ENCODE measurements at places on chromosomes 1 and 21.

GRCh38 chr1:97781762-97782337 lies 139.0 kb downstream of the DPYD start:
- DNase-seq: no peak

- no peak for DNase-seq
Observed at GRCh38 chr1:228396770-228397662, 9.6 kb downstream of the TRIM11 start.

DNA sequence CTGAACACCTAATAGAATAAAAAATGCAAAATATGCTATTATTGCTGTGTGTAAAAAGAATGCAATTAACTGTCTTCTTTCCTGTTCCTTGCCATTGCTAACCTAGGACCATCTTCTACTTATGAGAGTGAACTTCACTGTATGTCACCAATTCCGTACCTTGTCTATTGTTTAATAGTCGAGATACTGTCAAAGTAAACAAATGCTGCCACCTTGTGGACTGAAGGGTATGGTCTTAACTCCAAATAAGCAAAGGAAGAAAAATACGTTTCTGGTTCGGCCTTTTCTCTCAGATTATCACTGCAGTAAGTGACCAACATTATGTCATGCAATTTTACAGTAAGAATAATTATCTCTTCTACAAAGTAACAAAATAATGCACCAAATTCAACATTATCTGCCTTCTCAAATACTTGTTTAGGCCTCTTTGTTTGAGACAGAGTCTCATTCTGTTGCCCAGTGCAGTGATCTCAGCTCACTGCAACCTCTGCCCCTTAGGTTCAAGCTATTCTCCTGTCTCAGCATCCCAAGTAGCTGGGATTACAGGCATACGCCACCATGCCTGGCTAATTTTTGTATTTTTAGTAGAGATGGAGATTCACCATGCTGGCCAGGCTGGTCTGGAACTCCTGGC lies 133.4 kb downstream of the COP1 start:
- peak; percentile 20 for DNase-seq

DNA sequence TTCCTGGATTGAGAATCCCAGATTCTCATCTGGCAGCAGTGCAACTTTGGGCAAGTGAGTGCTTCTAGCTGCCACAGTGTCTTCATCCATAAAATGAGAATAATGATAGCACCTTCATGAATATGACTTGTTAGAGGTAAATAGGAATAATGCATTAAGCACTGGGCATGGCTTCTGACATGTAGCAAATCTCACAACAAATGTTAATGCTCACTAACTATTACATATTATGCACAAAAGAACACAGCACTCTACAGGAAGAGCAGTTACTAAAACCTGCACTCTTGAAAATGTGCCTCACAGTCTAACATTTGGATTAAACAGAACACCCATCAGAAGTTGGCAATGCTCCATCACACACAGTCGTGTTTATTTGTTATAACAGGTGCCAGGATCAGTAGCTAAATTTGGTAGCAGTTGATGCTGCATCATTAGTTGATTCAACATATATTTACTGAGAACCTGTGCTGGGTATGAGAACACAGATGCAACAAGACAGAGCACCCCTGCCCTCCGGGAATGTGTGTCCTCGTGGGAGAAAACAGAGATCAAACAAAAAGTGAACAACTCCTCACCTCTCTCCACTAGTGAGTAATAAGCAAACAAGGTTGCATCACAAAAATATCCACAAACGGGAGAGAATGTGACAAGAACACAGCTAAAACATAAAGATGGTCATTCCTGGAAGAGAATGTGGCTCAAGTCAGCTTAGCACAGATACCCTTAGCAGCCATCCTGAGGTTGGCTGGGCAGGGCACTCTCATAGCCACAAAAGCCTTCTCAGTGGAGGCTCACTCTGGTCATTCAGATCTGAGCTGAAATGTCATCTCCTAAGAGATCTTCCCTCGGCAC lies 26.2 kb upstream of the LBR start:
- peak; percentile 74 for DNase-seq
